ENCODE measurements at places on chromosomes 3 and 15. TPM values are rescaled to one million over a fixed set of nuclear protein-coding genes. Genes with fewer than 3 reads are reported as not detected.

DNA sequence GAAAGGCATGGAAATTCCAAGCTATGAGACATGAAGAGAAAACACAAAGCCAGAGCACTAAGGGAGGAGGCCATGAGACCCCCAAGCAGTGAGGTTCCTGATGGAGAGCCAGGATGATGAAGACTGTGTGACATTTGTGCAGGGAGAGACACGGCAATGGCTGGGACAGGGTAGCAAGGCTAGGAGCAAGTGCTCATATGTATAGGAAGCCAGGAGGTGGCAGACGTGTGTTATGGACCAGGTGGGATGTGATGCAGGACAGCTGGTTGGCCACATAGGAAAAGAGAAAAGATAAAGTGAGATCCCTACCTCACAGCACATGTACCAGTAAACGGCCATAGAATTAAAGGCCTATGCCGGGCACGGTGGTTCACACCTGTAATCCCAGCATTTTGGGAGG lies 112.7 kb downstream of the APBA2 start:
- no peak for DNase-seq

GRCh38 chr15:82184776-82185175 lies 77.8 kb downstream of the EFL1 start:
- no peak for DNase-seq

DNA sequence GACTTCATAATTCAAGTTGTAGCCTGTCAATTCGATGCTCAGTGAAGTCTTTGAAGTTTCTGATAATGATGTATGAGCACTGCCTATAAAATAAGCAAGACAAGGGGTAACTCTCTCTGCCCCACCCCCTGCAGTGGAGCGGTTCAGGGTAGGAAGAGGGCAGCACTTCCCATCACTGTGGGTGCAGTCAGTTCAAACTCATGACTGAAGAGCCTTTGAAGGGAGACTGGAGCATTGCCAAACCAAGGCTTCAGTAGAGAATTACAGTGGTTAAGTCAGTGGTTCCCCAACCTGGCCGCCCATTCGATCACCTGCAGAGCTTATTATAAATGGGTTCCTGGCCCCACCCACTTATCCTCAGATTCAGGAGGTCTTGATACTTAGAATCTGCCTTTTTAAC lies 190.6 kb downstream of the SHQ1 start:
- DNase-seq, result no peak

GRCh38 chr15:23529891-23530290 lies 35.6 kb upstream of the MKRN3 start:
- DNase-seq, result no peak

GRCh38 chr3:149977386-149977785 lies 6.7 kb upstream of the PFN2 start:
- DNase-seq, result no peak

GRCh38 chr3:154956815-154957214 lies 123.3 kb upstream of the MME start:
- no peak for DNase-seq

DNA sequence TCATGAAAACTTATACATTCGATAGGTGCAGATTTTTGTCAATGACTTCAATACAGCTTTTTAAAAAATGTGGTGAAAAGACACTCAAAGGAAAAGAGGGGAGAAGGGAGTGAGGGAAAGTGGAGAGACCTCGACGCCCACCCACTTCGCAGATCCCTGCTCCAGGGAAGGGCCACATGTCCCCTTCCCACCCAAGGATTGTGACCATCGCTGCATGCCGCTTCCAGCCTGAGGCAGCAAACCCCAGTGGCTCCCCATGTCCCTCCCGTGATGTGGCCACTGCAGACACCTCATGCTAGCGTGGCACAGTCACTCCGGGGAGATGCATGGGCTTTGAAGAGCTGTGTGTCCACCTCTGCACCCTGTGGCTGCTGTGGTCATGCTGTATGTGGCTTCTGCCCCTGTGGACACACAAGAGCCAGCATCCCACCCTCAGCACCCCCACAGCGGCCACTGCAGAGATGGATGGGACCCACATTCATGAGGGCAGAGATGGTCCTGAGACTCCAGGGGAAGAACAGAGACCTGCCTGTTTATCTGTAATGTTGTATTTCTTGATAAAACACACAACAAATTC lies 230.2 kb downstream of the OCA2 start:
- no peak for DNase-seq

GRCh38 chr3:132380920-132381319 lies 36.4 kb upstream of the DNAJC13 start:
- DNase-seq, result no peak

- DNase-seq, result no peak
Observed at GRCh38 chr3:183576487-183577107, 21.1 kb upstream of the KLHL6 start.

DNA sequence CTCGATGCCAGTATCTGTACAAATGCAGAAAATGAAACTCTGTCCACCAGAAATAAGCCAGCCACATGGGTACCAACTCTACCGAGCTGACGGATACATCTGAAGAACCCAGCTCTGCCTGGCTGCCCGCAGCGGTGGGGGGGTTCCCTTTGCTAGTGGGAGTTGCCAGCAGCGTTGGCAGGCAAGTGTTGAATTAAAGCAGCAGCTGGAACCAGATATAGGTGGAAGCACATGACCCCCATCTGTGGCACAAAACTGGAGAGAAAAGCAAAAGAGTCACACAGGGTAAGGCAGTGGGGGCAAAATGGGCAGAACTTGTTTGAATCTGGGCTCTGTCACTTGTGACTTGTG lies 17.9 kb downstream of the CRYGS start:
- no peak for DNase-seq

DNA sequence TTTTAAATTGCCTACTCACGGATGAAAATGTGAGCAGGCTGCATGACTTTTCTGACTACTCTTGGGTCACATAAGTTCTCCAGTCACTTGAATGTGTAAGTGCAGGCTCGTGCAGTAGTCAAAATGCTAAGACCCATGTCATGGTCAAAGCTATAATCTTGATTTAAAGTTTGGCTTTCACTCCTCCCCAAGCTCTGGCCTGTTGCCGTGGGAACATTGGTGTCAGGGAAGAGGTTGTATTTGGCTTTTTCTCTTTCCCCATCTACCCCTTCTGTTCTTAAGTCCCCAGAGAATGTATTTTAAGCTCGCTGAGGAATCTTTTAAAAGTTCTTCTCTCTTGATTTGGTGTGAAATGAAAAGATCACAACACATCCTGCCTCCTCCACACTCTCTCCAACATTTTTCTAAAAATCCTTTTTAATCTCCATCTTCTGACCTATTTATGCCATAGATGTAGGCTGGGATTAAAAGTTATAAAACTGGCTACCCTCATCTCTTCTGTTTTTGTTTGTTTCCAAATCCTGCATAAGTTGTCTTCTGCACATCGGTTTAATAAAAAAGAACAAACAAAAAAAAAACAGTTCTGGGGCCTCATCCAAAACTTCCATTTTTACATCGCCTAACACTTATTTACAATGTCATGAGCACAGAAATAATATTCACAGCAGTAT lies 61.4 kb upstream of the ADAMTSL3 start:
- peak; percentile 26 for DNase-seq

- no peak for DNase-seq
Observed at GRCh38 chr3:94336046-94336753, 273.3 kb downstream of the NSUN3 start.

- no peak for DNase-seq
Observed at GRCh38 chr15:81088470-81089013, 45.5 kb upstream of the CFAP161 start.

- DNase-seq, result no peak
Observed at GRCh38 chr15:50925281-50925680, 16.8 kb downstream of the AP4E1 start.

- DNase-seq, result no peak
Observed at GRCh38 chr3:127777921-127778656, 44.2 kb downstream of the MGLL start.

- DNase-seq, result no peak
Observed at GRCh38 chr3:123685780-123686179, 100.9 kb upstream of the HACD2 start.

DNA sequence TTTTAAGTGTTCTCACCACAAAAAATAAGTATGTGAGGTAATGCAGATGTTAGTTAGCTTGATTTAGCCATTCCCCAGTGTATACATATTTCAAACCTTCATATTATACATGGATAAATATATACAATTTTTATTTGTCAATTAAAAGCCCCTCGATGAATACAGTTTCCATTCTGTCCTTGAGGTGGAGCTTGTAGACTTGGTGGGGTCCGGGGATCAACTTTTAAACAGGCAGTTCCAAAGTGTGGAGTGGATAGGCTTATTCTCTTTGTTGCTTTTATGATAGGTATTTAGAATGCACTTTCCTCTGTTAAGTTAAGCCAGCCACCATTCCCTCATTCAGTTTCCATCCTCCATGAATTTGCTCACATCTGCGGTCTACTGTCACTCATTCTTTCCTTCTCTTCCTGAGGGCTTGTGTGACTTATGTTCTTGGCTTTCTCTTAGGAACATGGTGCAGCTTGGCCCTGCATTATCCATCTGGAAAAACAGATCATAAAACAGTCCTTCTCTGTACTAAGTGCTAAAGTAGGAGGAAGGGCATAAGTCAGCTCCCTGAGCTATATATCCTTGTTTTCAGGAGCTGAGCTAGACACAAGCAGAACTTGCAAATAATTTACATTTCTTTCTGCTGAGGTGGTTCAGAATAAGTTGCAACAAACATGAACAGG lies 149.1 kb downstream of the NFKBIZ start:
- no peak for DNase-seq

Gene KBTBD8
- 2.6 TPM for total RNA-seq

Gene CGNL1
- total RNA-seq, result 40.0 TPM

Gene FEZF2
- not detected for total RNA-seq

Gene A4GNT
- total RNA-seq, result not detected
